ENCODE measurements at places on chromosomes 11 and 22. TPM values are rescaled to one million over a fixed set of nuclear protein-coding genes. Genes with fewer than 3 reads are reported as not detected.

Gene F2
- not detected for total RNA-seq

Gene CELSR1
- total RNA-seq: 14.2 TPM

Gene TIMM10
- total RNA-seq: 21.0 TPM

Gene KRTAP5-11
- 2.2 TPM for total RNA-seq

Gene ANO1
- 6.8 TPM for total RNA-seq

Gene CCDC87
- 0.10 TPM for total RNA-seq

Gene C11orf65
- 1.5 TPM for total RNA-seq

Gene CNIH2
- total RNA-seq: 0.59 TPM

Gene GRIK4
- 0.39 TPM for total RNA-seq

Gene APOBEC3F
- total RNA-seq: 4.0 TPM

Gene MS4A3
- total RNA-seq: 18.1 TPM

Gene PLA2G3
- total RNA-seq: 0.49 TPM

Gene SBF1
- 31.9 TPM for total RNA-seq

Gene FIBIN
- 21.8 TPM for total RNA-seq

Gene NOX4
- 2.4 TPM for total RNA-seq

Gene SYCE3
- not detected for total RNA-seq

Gene KCNQ1
- total RNA-seq: 1.3 TPM

Gene LGR4
- total RNA-seq: 142 TPM

Gene NCR3LG1
- 1.8 TPM for total RNA-seq

Gene GPR137
- total RNA-seq: 4.7 TPM

Gene TREH
- total RNA-seq: not detected

Gene TMEM135
- 43.9 TPM for total RNA-seq

Gene NPAS4
- 2.7 TPM for total RNA-seq

Gene FGF4
- total RNA-seq: not detected

Gene UBQLN3
- 0.49 TPM for total RNA-seq

Gene MS4A6E
- not detected for total RNA-seq

Gene PGM2L1
- total RNA-seq: 6.1 TPM

Gene YPEL1
- 5.8 TPM for total RNA-seq

Gene CRYBA4
- not detected for total RNA-seq

Gene CABP4
- 0.49 TPM for total RNA-seq

Gene OR52K1
- not detected for total RNA-seq

Gene MCAT
- total RNA-seq: 8.7 TPM

Gene SULT4A1
- total RNA-seq: 0.89 TPM

Gene IFITM1
- total RNA-seq: 17.0 TPM

Gene BAD
- 27.5 TPM for total RNA-seq

Gene TRIM49
- not detected for total RNA-seq

Gene TCN2
- total RNA-seq: 5.1 TPM

Gene OR5P2
- total RNA-seq: not detected

Gene P2RY6
- total RNA-seq: 0.99 TPM

Gene HBG2
- 12,811 TPM for total RNA-seq

All from skin of body (tissue), 3 donors.